MM.1S (cell line): ENCODE measurements at places on chromosomes 6 and 20.

- DNase-seq, result no peak
Measured at GRCh38 chr20:2796011-2796660, 4.3 kb downstream of the CPXM1 start.

DNA sequence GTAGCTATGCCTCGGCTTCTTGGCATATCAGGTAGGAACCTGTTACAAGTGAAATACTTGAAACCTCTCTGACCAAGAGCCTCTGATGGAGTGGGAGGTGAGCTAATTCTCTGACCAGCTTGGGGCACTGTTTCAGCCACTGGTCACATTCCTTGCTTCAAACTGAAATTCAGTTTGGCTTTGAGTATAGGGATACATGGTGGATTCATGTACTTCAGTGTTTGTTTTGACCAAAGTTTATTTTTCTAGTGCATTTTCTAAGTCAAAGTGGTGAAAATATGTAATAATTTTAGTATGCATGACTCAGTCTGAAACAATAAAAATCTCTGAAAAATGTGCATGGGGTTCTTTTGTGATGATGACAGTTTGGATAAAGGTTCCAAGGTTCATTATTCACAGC, 18.6 kb downstream of the TTPAL start:
- no peak for DNase-seq

DNA sequence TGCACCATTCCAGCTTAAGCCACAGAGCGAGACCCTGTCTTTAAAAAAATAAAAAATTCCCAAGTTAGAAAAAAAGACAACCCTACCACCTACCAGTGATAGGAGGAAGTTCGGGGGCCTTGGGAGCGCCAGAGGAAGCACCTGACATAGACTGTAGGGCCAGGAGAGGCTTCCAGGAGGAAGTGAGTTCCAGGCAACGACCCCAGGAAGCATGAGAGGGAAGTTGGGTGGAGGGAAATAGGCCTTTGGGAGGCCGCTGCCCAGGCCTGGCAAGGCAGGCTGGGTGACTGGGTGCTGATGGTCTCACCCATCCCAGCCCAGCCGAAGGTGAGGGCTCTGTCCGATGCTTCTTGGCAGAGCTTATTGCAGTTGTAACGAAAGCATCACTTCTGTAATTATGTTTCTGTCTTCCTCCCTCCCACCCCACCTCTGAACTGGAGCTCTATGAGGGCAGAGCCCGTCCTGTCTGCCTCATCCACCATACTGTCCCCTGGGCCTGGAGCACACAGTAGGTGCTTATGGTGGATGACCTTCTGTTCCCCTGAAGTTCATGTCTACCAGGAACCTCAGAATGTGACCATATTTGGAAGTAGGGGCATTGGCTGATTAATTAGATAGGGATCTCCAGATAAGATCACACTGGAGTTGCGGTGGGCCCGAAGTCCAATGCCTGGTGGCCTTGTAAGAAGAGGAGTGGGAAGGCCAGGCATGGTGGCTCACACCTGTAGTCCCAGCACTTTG, 54.1 kb downstream of the UBE2V1 start:
- DNase-seq, result no peak

DNA sequence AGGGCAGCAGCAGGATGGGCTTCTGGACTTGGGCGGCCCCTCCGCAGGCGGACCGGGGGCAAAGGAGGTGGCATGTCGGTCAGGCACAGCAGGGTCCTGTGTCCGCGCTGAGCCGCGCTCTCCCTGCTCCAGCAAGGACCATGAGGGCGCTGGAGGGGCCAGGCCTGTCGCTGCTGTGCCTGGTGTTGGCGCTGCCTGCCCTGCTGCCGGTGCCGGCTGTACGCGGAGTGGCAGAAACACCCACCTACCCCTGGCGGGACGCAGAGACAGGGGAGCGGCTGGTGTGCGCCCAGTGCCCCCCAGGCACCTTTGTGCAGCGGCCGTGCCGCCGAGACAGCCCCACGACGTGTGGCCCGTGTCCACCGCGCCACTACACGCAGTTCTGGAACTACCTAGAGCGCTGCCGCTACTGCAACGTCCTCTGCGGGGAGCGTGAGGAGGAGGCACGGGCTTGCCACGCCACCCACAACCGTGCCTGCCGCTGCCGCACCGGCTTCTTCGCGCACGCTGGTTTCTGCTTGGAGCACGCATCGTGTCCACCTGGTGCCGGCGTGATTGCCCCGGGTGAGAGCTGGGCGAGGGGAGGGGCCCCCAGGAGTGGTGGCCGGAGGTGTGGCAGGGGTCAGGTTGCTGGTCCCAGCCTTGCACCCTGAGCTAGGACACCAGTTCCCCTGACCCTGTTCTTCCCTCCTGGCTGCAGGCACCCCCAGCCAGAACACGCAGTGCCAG, at the start of gene TNFRSF6B:
Gene TNFRSF6B, plus strand, starts transcription at position 25 of the 729 bp plus-strand sequence. Its CDS starts 116 bp downstream, at position 141.
- DNase-seq, result no peak

- DNase-seq, result no peak
Measured at GRCh38 chr6:3888153-3888957, 39.2 kb downstream of the FAM50B start.

DNA sequence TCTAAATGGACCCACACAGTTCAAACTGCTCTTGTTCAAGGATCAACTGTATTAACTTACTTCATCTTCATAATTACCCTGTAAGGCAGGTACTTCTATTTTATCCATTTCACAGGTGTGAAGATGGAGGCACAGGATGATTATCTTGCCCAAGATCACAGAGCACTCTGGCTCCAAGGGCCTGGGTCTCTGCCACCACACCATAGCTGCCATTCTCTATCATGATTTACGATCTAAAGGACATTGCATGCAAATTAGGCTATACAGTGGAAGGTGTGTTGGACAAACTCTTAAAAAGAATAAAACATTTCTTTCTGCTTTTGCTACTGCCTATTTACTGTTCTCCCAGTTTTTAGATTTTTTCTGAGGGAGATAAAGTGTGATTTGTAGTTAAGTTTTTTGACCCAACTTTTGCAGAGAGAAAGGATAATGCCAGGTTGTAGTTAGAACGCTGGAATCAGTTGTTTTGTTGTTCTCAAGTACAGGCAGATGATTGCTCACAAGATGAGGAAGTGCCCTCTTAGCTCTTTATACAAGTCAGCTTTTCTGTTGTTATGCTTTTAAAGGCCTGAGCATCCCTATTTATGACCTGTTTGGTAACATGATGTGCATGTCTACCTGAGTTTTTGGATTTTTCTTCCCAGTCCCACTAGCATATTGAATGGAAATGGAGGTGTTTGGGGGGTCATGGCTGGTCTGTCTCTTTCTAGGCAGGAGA, 247.9 kb downstream of the ZFAND3 start:
- no peak for DNase-seq

- DNase-seq, result no peak
Measured at GRCh38 chr20:52103913-52104545, 87.5 kb downstream of the ZFP64 start.

DNA sequence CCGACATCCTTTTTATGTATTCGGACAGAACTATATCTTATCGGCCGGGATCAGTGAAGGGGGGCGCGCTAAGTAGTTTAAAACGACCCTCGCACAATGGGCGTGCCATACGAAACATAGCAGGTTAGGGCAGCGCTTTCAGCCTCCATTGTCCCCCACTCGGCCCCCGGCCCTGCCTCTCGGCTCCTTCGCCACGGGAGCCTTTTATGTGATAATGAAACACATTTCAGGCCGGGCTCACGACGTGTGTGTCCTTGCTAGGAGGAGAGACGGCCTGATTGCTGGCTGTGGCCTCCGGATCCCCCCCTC, 5.3 kb downstream of the FOXA2 start:
- DNase-seq, result no peak

- DNase-seq, result no peak
Measured at GRCh38 chr6:47836046-47836445, 54.2 kb downstream of the OPN5 start.

DNA sequence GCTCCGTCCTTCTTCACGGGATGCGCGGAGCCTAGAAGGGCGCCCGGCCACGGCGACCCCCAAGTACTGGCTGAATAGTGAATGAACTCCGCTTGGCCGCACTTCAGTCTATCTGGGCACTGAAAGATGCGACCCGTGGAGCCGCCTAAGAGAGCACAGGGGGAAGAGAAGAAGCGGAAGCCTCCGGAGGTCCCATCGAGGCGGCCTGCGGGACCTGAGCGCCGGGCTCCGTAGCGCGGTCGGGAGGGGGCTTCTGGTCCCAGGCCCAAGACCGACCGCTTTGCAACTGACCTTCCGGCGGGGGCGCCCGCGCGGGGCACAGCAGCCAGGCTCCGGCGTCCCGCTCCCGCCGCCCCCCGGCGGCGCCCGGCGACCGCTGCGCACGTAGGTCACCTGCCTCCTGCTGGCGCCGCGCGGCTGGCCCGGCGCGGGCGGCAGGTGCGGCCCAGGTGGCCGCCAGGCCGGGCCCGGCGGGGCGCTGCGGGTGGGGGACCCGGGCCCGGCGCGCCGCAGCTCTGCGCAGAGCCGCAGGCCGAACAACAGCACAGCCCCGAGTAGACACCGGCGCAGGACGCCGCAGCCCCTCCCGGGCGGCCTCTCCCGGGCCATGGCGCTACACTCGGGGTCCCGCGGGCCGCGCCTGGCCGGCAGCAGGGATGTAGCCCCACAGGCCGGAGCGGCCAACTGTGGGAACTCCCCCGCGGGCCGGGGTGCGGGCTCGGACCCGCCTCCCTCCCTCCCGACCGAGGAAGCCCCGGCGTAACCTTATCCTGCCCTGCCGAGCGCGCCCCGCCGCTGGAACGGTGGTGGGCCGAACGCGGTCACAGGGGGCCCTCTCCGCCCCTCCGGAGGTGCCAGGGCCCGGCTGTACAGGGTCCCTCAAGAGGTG, at the start of gene METTL24:
Gene METTL24, minus strand, starts transcription at position 686 of the 889 bp plus-strand sequence. Its CDS starts 77 bp downstream, at position 609.
- no peak for DNase-seq

DNA sequence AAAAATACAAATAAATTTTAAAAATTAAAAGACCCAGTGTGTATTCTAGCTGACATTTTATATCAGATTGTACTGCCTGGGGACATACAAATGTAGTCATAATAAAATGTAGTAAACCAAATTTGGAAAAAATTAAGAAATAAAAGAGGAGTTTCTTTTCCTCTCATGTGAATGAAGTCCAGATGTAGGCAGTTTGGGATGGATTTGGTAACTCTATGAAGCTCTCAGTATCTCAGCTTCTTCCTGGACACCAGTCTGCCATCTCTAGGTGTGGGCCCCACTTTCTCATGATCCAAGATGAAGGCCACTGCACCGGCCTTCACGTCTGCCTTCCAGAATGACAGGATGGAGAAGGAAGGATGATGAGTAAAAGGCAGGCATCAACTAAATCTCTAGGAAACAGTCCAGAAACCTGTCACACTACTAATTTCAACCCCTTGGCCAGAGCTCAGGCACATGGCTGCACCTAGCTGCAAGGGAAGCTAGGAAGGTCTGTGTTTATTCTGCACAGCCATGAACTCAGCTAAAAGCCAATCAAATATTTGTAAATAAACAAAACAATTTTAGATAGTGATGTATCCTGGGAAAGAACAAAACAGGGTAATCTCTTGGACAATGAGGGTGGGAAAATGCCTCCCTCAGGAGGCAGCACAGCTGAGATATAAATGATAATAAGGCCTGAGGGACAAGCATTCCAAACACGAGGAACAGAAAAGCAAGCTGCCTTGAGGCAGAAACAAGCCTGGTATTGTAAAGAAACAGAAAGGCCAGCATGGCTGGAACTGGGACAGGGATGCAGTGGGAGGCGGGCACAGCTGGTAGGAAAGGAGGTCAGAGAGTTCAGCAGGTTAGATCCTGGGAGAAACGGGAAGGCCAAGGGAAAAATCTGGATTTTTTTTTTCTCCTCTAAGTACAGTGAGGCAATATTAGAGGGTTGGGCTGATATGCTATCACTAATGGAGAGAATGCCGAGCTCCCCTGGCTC, 88.5 kb upstream of the PTPN1 start:
- no peak for DNase-seq

DNA sequence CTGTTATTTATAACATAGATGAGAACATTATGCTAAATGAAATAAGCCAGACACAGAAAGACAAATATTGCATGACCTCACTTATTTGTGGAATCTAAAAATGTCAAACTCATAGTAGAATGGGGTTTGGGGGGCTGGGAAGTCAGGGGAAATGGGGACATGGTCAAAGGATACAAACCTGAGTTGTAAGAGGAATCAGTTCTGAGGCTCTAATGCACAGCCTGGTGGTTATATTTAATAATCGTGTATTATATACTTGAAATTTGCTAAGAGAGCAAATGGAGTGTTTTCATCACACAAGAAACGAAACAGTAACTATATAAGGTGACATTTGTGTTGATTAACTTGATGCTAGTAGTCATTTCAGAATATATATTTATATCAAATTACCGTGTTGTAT, 40.8 kb upstream of the GFOD1 start:
- DNase-seq, result no peak

GRCh38 chr6:41561931-41562911, 16.0 kb downstream of the FOXP4 start:
- no peak for DNase-seq

- no peak for DNase-seq
Measured at GRCh38 chr20:53187392-53188068, 215.4 kb downstream of the TSHZ2 start.

DNA sequence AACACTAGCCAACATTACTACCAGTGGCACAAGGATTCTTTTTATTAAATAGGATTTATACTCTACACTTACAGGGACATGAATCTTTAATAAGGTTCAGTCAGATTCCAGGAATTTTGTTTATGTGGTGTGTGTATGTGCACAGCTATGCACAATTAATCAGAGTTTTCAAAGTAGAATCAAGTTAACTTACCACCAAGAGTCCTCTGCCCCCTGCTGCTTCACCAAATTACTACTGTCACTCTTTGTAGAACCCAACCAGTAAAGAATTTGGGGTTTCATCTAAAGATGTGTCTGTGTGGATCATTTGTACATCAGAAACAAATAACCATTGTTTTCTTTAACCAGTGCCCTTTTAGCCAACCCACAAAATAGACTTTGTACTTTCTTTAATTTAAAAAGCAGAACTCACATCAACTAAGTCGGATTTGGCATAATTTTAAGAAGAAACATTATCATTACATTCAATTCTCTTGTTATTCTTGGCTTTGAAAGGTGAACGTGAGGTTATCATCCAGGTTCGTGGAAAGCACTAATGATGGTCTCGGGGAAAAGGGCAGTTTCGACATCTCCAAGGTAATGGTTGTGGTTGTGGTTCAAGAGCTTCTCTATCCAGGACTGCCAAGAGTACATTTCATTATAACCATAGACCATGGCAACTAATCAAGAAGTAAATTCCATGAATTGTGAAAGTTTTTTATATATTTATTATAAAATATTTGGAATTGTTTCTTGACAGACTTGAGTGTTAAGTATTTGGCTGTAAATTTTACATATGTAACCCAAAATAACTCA, 514.3 kb upstream of the ID4 start:
- DNase-seq, result no peak

DNA sequence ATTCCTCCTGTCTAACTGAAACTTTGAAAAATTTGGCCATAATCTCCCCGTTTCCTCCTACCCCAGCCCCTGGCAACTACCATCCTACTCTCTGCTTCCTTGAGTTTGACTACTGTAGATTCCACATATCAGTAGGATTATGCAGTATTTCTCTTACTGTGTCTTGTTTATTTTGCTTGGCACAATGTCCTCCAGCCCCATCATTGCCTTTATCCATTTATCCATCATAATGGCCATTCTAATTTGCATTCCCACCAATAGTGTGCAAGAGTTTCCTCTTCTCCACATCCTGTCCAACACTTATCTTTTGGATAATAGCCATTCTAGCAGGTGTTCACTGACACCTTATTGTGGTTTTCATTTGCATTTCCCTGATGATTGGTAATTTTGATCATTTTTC, 202.3 kb downstream of the THBS2 start:
- no peak for DNase-seq

- DNase-seq, result no peak
Measured at GRCh38 chr20:36435592-36436541, 105.5 kb upstream of the MYL9 start.

GRCh38 chr6:11921751-11922150, 90.4 kb upstream of the HIVEP1 start:
- DNase-seq, result no peak

GRCh38 chr6:130575971-130576370, 210.2 kb downstream of the TMEM200A start:
- peak; percentile 34 for DNase-seq

GRCh38 chr20:38196076-38196475, 31.0 kb upstream of the TGM2 start:
- no peak for DNase-seq
